ENCODE measurements at places on chromosomes 6 and 20. TPM values are rescaled to one million over a fixed set of nuclear protein-coding genes. Genes with fewer than 3 reads are reported as not detected.

GRCh38 chr6:150458579-150458978, 89.8 kb downstream of the IYD start:
- H3K4me3 ChIP-seq: no peak overlapping the region
- no peaks in the 10 kb centered on the region for H3K36me3 ChIP-seq
- no peak for DNase-seq
- peaks cover 26% of the 10 kb centered on the region for H3K4me1 ChIP-seq
- no peaks in the 10 kb centered on the region for H3K27me3 ChIP-seq

- peak overlapping the region; percentile 2 for H3K4me3 ChIP-seq
- H3K27ac ChIP-seq: peak overlapping the region; percentile 91
- H3K36me3 ChIP-seq: no peaks in the 10 kb centered on the region
- H3K27me3 ChIP-seq: no peaks in the 10 kb centered on the region
- H3K4me1 ChIP-seq: peaks cover 54% of the 10 kb centered on the region
Observed at GRCh38 chr20:47438464-47439381, 63.0 kb upstream of the NCOA3 start.

GRCh38 chr6:142929751-142930358, 15.1 kb downstream of the HIVEP2 start:
- H3K4me3 ChIP-seq: no peak overlapping the region
- H3K27ac ChIP-seq: no peak overlapping the region
- H3K36me3 ChIP-seq: no peaks in the 10 kb centered on the region
- peaks cover 7% of the 10 kb centered on the region for H3K4me1 ChIP-seq
- H3K27me3 ChIP-seq: no peaks in the 10 kb centered on the region
- no peak for DNase-seq

LGSN gene
- 10.8 TPM for total RNA-seq

DNA sequence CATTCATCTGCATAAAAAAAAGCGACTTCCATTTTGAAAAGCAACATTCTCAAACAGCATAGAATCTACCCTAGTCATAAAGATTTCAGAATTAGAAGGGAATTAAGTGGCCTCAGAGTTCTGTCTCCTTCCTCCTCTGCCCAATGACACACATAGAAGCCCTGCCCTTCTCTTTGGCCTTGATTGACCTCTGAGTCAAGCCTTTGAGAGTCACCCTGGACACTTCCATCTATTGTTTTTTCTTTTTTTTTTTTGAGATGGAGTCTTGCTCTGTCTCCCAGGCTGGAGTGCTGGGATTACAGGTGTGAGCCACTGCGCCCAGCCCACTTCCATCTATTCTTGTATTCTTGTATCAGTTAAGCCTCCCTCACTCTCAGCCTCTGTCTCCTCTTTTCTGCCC, 44.8 kb upstream of the CTNNBL1 start:
- DNase-seq: no peak
- no peak overlapping the region for H3K4me3 ChIP-seq

VSX1 gene
- total RNA-seq: not detected

PRIM2 gene
- total RNA-seq: 25.4 TPM

DNA sequence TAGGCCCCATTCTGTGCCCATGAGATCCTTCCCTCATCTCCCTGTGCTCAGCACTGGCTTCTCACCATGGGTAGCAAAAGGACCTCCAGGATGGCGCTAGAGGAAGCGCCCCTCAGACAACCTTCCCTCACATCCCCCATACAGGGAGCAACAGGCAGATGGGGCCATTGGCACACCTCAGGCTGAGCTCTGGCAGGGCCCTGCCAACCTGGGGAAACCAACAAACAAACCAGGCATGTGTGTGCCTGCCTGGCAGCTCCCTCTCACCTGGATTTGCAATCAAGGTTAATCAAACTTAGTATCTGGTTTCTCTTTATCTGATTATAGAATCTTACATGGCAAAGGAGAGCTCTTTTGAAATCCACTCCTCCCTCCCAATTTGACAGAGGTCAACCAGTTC, 134.9 kb downstream of the SLC23A2 start:
- peaks cover 14% of the 10 kb centered on the region for H3K4me1 ChIP-seq
- no peaks in the 10 kb centered on the region for H3K36me3 ChIP-seq
- H3K4me3 ChIP-seq: no peak overlapping the region
- no peak overlapping the region for H3K27ac ChIP-seq
